Ovary (tissue), 10 donors: ENCODE measurements at places on chromosomes 7 and 10. TPM values are rescaled to one million over a fixed set of nuclear protein-coding genes. Genes with fewer than 3 reads are reported as not detected.

DNA sequence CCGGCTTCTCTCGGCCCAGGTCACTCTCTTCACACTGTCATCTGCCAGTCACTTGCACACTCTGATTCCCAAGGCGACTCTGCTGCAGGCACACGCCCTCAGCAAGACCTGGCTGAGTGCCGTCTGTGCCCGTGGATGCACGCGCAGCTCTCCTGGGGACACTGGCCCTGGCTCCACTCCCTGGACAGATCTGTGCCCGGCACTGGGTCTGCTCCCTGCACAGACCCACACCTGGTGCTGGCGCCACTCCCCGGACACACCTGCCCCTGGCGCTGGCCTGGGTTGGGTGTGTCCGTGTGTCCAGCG, 133.2 kb downstream of the DNAJB6 start:
- no peak for DNase-seq
- H3K4me3 ChIP-seq = no peak overlapping the region
- no peaks in the 10 kb centered on the region for H3K36me3 ChIP-seq
- H3K27me3 ChIP-seq = no peaks in the 10 kb centered on the region
- no peak overlapping the region for H3K27ac ChIP-seq
- H3K4me1 ChIP-seq = no peaks in the 10 kb centered on the region

DNA sequence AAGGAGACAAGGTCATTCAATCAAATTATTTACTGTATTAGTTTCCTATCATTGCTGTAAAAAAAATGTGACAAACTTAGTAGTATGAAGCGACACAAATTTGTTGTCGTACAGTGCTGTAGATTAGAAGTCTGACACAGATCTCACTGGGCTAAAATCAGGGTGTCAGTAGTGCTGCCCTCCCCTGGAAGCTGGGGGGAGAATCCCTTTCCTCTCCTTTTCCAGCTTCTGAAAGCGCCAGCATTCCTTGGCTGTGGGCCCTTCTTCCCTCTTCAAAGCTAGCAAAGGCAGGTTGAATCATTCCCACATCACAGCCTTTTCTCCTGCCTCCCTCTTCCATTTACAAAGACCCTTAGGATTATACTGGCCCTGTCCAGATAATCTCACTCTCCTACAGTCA, 28.0 kb downstream of the VPS41 start:
- DNase-seq = no peak
- H3K4me1 ChIP-seq = peaks cover 1% of the 10 kb centered on the region
- no peak overlapping the region for H3K27ac ChIP-seq
- no peaks in the 10 kb centered on the region for H3K27me3 ChIP-seq
- no peaks in the 10 kb centered on the region for H3K36me3 ChIP-seq

- no peaks in the 10 kb centered on the region for H3K27me3 ChIP-seq
- no peaks in the 10 kb centered on the region for H3K4me1 ChIP-seq
- H3K27ac ChIP-seq = no peak overlapping the region
- H3K4me3 ChIP-seq = no peak overlapping the region
Observed at GRCh38 chr7:92732316-92733036, 103.9 kb downstream of the CDK6 start.

GRCh38 chr7:44284881-44285541, 40.4 kb downstream of the CAMK2B start:
- DNase-seq = peak; percentile 6
- no peak overlapping the region for H3K27ac ChIP-seq
- H3K27me3 ChIP-seq = no peaks in the 10 kb centered on the region
- no peaks in the 10 kb centered on the region for H3K36me3 ChIP-seq
- no peak overlapping the region for H3K4me3 ChIP-seq
- H3K4me1 ChIP-seq = peaks cover 5% of the 10 kb centered on the region

- no peak overlapping the region for H3K4me3 ChIP-seq
- no peaks in the 10 kb centered on the region for H3K27me3 ChIP-seq
- no peak for DNase-seq
- no peak overlapping the region for H3K27ac ChIP-seq
- no peaks in the 10 kb centered on the region for H3K36me3 ChIP-seq
- H3K4me1 ChIP-seq = peaks cover 4% of the 10 kb centered on the region
Observed at GRCh38 chr10:33657913-33658312, 323.4 kb upstream of the NRP1 start.

DNA sequence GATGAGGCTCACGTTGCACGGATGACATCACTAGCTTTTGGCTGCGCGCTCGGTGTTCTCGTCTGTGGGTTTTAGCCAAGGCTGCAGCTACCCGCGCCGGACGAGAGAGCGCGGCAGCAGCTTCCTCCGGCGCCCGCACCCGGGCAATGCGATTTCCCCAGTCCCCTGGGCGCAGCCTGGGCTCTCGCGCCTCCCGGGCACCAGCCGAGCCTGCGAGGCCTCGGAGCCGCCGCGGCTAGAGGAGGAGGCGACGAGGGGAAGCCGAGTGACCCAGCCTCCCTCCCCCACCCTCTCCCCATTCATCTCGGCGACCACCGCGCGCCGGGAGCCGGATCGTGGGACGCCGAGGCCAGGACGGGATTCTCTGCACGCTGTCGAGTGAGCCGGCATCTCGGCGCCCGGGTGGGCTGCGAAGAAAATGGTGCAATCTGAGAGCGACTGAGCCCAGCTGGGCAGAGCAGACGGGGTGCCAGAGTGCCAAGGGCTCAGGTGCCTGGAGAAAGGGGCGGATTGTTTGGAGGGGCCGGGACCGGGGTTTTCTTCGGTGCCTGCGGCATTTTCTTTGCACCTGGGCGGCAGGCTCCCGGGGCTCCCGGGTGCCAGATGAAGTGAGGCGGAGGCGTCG, 1.2 kb upstream of the TMEM178B start:
- no peaks in the 10 kb centered on the region for H3K36me3 ChIP-seq
- no peak overlapping the region for H3K27ac ChIP-seq
- DNase-seq = peak; percentile 40
- no peaks in the 10 kb centered on the region for H3K27me3 ChIP-seq

DNA sequence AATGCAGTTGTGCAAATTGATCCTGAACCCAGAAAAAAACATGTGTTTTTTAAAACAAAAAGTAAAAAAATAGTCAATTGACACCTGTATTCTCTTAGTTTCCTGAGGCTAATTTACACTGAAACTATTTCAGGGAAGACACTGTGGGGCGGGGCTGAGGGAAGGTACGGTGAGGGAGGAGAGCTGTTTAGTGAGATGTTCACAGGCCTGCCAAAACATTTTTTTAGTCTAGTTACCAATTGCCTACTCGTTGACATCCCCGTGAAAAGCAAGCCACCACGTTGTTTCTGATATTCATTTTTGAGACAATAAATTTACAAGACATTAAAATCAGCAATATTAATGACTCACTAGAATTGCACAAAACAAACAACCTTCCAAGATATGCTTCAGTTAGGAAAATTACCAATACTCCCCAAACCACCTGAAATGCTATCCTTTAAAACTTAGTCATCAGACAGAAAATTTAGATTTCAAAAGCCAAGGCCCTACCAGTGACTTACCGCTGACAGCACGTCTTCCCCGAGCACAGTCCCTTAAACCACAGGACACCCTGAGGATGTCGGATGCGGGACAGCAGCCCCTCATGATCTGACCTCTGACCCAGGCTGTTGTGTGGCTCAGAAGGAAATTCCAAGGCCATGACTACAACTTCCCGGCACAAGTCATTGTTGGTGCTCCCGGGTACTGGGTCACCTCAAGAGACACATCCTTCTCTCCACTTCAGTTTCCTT, 279.2 kb downstream of the PRPF18 start:
- no peak overlapping the region for H3K27ac ChIP-seq
- no peak for DNase-seq
- no peaks in the 10 kb centered on the region for H3K27me3 ChIP-seq

- no peak overlapping the region for H3K27ac ChIP-seq
- DNase-seq = no peak
- no peaks in the 10 kb centered on the region for H3K36me3 ChIP-seq
- no peak overlapping the region for H3K4me3 ChIP-seq
- H3K27me3 ChIP-seq = no peaks in the 10 kb centered on the region
- no peaks in the 10 kb centered on the region for H3K4me1 ChIP-seq
Observed at GRCh38 chr10:17138460-17139042, 8.9 kb upstream of the CUBN start.

GRCh38 chr10:43771675-43772074, 123.0 kb upstream of the ZNF32 start:
- H3K4me3 ChIP-seq = no peak overlapping the region
- no peak for DNase-seq
- no peak overlapping the region for H3K27ac ChIP-seq
- H3K4me1 ChIP-seq = no peaks in the 10 kb centered on the region

DNA sequence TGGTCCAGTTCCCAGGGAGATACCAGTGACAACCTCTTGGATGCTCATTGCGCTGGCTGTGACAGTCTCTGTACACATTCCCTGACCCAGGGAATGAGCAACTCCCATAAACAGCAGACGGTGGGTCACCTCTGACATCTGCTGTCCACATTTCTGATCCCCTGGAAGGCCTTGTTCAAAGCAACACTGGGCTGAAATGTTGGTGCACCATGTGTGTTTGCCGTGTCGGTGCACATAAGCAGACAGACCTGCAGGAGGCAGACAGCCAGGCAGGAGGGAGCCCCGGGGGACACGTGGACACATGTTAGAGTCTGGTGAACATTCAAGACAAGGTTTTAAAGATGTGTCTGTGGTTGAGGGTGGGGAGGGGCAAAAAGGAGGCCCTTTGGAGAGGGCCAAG, 254.9 kb downstream of the PLXNA4 start:
- no peaks in the 10 kb centered on the region for H3K27me3 ChIP-seq
- H3K4me1 ChIP-seq = peaks cover 3% of the 10 kb centered on the region
- DNase-seq = no peak
- H3K27ac ChIP-seq = no peak overlapping the region
- H3K4me3 ChIP-seq = no peak overlapping the region

GRCh38 chr10:96648297-96648696, 61.5 kb upstream of the TM9SF3 start:
- no peak overlapping the region for H3K4me3 ChIP-seq
- no peak for DNase-seq
- no peaks in the 10 kb centered on the region for H3K27me3 ChIP-seq
- no peaks in the 10 kb centered on the region for H3K4me1 ChIP-seq
- no peak overlapping the region for H3K27ac ChIP-seq
- no peaks in the 10 kb centered on the region for H3K36me3 ChIP-seq

- H3K27me3 ChIP-seq = no peaks in the 10 kb centered on the region
- no peaks in the 10 kb centered on the region for H3K4me1 ChIP-seq
- no peak for DNase-seq
- H3K36me3 ChIP-seq = no peaks in the 10 kb centered on the region
- H3K4me3 ChIP-seq = no peak overlapping the region
Observed at GRCh38 chr7:24199978-24200377, 84.0 kb upstream of the NPY start.

SLC39A12 gene
- polyA plus RNA-seq = 0.02 TPM

CABCOCO1 gene
- 0.84 TPM for polyA plus RNA-seq

RET gene
- polyA plus RNA-seq = 0.38 TPM

ZNF239 gene
- polyA plus RNA-seq = 6.7 TPM

PON3 gene
- polyA plus RNA-seq = 14.1 TPM

CRHR2 gene
- polyA plus RNA-seq = not detected

SRPK2 gene
- polyA plus RNA-seq = 15.2 TPM

MRLN gene
- not detected for polyA plus RNA-seq

TMEM243 gene
- 32.7 TPM for polyA plus RNA-seq

RAMP3 gene
- polyA plus RNA-seq = 14.8 TPM
